ENCODE measurements at places on chromosomes 3 and 15.

DNA sequence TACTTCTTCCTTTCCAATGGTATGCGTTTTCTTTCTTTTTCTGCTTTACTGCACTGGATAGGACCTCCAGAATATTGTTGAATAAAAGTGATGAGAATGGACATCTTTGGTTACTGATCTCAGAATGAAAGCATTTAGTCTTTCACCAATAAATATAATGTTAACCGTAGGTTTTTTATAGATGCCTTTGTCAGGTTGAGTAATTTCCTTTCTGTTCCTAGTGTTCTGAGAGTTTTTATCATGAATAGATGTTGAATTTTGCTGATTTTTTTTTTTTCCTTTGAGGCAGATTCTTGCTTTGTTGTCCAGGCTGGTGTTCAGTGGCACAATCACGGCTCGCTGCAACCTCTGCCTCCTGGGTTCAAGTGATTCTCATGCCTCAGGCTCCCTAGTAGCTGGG, 158.4 kb downstream of the KLHL25 start:
- DNase-seq = no peak

DNA sequence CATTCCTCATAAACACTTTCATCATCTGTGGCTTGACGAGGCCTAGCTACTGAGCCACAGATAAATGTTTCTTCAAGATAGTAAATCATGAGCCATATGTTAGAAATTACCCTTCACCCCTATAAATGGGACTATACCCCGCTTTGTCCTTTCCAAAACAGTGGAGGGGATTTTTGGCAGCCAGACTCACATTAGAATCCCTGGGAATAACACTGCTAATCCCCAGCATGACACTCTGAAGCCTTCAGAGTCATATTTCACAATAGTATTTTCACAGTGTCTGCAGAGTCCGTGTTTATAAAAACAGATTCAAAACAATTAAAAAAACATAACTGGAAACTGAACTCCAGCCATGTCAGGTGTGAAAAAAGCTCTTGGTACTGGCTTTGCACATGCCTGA, 271.6 kb downstream of the ERC2 start:
- DNase-seq = no peak

DNA sequence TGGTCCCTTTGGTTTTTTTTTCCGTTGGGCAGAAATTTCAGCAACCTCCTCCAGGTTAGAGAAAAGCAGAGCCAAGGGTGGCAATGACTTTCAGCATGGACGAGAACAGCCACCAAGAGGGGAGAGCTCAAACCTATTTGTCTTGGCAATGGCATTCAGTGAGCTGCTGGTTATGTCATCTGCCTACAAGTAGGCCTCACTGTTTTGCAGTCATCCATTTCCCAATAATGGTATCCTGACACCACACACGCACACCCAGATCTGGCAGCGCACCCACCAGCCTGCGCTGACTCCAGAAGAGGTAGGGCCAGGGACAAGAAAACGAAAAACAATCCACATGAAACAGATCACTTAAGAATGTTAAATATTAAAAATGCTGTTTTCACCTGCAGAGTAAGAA, 92.3 kb downstream of the MAGI1 start:
- no peak for DNase-seq

DNA sequence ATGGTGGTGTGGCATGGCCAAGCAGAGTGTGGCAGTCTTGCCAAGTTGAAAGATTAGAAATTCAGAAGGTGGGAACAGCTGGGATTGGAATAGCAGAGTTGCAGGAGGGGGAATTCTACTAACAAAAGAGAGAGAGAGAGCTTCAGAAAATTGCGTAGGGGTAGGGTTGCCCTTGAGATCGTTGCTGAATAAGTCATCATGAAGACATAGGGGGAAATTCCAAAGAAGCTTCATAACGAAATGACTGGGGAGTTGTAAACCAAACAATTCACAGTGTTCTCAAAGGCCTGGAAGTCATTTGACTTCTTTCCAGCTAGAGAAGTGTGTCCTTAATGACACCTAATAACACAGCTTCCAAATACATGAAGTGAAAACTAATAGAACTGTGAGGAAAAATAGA, 26.3 kb upstream of the TIPARP start:
- no peak for DNase-seq

DNA sequence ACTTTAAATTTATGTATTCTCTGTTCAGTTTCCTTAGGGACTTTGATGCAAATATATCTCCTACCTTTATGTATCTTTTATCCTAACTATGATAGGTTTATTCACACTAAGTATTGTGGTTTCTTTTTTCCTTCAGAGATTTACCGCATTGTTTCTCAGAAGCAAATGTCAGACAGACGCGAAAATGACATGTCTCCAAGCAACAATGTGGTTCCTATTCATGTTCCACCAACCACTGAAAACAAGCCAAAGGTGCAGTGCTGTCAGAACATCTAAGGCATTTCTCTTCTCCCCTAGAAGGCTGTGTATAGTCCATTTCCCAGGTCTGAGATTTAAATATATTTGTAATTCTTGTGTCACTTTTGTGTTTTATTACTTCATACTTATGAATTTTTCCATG, 18.3 kb downstream of the RAB11A start:
- DNase-seq = no peak

DNA sequence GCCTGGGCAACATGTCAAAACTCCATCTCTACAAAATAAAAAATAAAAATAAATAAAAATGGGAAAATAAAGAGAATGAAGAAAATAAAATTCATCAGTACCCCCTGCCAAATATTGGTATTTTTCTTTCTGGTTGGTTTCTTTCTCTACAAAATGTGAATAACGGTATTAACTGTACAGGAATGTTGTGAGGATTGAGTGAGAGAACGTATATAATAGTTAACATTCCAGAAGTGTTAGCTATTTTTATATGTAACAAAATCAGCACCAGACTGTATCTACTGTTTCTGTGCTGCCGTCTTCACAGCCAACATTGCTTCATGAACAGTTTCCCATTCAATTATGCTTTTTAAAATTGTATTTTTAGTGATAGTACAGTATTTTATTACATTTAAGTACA, 25.5 kb upstream of the RNU6-1 start:
- no peak for DNase-seq

DNA sequence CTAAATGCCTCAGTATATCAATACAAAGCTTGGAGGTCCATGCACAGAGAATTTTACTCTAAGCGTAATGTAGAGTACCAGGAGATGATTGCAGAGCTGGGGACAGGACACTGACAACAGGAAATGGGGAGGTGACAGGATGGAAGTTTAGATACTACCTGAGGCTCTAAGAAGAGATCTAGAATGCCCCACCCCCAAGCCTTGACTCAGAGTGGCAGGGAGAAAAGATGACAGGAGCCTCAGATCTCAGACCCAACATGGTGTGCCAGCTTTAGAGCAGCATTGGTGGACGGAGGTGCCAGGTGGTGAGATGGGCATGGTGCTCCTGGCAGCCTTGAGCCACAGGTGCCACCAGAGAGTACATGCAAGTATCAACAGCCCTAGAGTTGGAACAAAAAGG, 62.5 kb downstream of the LYZL4 start:
- no peak for DNase-seq

- DNase-seq = no peak
Measured at GRCh38 chr15:100196326-100197058, 145.3 kb downstream of the ADAMTS17 start.

DNA sequence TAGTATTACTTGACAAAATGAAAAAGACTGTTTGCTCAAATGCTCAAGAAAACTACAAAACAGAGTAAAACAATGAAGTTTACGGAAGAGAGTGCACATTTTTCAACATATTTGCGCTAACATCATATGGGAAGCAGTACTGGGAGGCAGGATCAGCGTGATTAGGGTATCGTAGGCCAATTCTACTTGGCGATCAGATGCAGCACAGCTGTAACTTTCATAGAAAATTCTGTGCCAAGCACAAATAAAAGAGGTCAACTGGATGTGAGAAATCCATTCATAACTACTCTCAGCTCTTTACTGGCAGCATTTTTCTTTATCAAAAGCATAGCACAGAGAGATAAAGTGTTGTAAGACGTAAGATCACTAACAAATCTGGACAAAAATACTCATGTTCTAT, 1196.3 kb upstream of the GBE1 start:
- DNase-seq = no peak

DNA sequence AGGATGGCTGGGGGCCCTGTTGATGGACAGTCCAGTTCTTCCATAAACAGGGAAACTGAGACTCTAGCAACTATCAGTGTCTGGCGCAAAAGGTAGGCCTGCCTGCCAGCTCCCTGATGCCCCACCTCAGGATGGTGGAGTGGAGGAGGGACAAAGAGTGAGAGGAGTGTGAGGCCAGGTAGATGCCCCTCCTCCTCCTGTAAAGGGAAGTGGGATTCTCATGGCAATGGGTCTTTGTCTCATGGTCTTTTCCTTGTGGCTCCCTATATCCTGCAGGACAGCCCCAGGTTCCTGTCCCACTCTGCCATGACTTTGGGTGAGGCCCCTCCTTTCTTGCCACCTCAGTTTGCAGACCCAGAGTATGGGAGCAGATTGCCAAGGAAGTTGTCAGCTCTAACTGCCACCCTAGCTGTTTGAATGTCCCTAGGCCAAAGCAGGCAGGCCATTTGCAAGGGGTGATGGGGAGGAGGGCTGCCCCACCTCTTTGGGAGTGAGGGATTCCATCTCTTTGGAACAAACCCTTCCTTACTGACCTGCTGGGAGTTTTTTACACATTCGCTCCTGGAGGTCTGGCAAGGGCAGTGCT, 2.8 kb upstream of the DNAH1 start:
- no peak for DNase-seq

GRCh38 chr3:173399044-173399443, 1.5 kb downstream of the NLGN1 start:
- no peak for DNase-seq

- no peak for DNase-seq
Measured at GRCh38 chr3:130997289-130997688, 29.3 kb downstream of the ASTE1 start.

GRCh38 chr3:188309437-188310269, 155.7 kb downstream of the LPP start:
- no peak for DNase-seq
